Activated T-helper 2 cell treated with anti-CD3 and anti-CD28 coated beads, Interferon-gamma antibody, Interleukin-2, Interleukin-4, amounts not matched to agents 10 μg/mL and 5 μg/mL and 100 μg/mL, durations not matched to agents 14 hours and 24 hours and 36 hours (primary cell): ENCODE measurements at places on chromosomes 12 and 14. TPM values are rescaled to one million over a fixed set of nuclear protein-coding genes. Genes with fewer than 3 reads are reported as not detected.

- H3K27me3 ChIP-seq = no peaks in the 10 kb centered on the region
- H3K4me3 ChIP-seq = no peak overlapping the region
- H3K36me3 ChIP-seq = no peaks in the 10 kb centered on the region
- no peak overlapping the region for H3K27ac ChIP-seq
- H3K4me1 ChIP-seq = no peaks in the 10 kb centered on the region
These were observed 868.2 kb downstream of the C12orf50 start for GRCh38 chr12:87160848-87161601.

DNA sequence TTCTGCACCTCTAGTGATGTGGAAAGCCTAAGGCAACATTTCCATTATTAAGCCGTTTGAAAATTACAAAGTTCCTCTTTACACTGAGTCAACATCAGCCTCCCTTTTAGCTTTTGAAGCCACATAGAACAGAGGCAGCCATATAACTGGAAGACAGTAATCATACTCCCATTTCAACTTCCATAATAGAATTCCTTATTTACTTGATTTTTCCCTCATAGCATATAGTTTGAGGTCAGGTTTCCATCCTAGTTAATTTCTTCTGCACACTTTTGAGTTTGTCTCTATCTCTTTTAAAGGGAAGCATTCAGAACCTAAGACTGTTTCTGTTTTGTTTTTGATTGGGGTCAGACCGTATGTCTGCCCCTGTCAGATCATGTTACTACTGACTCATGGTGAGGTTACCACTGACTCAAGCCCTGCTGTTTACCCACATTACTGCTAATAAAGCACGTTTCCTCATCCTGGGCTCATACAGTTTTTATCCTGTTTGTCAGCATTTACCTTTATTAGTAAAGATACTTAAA lies 161.0 kb downstream of the SLC38A4 start:
- H3K4me3 ChIP-seq = no peak overlapping the region
- no peaks in the 10 kb centered on the region for H3K27me3 ChIP-seq
- peaks cover 6% of the 10 kb centered on the region for H3K36me3 ChIP-seq
- H3K4me1 ChIP-seq = peaks cover 35% of the 10 kb centered on the region
- DNase-seq = no peak

DNA sequence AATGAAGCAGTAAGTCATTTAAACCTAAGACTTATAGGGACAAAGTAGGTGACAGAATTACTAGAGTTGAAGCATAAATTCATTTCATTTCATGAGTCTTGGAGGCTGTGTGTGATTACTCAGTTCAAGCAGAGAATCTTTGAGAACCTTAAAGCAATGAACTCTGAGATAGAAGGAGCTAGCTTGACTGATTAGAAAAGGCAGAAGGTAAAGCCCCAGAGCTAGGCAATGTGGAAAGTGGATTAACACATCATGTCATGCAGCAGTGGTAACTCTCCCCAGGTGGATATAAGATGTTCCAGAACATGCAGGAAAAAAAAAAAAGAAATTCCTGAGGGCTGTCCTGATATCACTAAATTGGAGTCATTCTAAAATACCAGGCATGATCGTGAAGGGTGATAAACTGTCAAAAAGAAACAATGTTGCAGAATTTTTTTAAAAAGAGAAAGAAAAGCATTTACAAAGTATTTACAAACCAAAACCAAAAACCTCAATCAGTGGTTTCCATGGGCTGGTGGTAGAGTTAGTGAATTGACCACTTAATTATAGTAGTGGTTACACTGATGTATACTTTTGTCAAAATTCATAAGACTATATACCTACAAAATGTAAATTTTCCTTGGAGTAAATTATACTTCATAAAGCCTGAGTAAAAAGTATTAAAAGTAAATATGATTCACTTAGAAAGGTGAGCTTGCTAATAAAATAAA lies 12.7 kb upstream of the SLC16A7 start:
- DNase-seq = no peak
- no peak overlapping the region for H3K4me3 ChIP-seq
- H3K27ac ChIP-seq = peak overlapping the region; percentile 20
- peaks cover 30% of the 10 kb centered on the region for H3K4me1 ChIP-seq
- H3K36me3 ChIP-seq = peaks cover 3% of the 10 kb centered on the region
- H3K27me3 ChIP-seq = peaks cover 5% of the 10 kb centered on the region

DNA sequence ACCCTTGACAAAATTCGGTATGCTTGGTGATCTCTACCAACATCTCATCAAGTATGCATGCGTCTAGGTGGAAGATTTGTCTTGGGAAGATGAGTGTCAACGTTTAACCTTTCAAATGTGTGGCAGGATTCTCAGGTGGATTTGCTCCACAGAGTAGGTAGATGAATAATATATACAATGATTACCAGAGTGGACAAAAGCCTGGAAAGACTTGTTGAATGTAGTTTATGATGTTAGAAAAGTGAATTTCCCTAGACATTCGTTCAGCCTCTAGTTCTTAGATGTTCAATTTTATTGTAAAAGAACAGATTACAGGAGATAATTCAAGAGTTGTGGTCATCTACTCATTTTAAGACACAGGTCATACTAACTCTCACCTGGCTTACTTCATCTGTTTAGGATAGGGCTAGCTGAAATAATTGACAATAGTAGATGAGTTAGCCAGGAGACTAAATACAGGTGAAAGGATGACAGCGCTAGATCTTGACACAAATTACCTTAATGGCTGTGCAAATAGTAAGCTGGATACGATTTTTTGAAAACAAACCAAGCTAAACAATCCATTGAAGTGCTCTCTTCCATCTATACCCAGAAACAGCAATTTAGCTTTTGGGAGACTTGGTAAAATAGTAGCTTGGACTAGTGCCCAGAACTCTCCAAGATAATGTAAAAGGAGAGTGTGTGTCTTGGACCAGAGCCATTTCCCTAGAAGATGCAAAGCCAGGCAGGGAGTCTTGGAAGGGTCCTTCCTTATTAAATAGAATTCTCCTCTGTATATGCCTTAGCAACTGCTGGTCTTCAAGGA lies 168.0 kb downstream of the DACT1 start:
- no peak overlapping the region for H3K4me3 ChIP-seq
- no peaks in the 10 kb centered on the region for H3K27me3 ChIP-seq
- no peaks in the 10 kb centered on the region for H3K4me1 ChIP-seq
- no peak overlapping the region for H3K27ac ChIP-seq
- DNase-seq = no peak

DNA sequence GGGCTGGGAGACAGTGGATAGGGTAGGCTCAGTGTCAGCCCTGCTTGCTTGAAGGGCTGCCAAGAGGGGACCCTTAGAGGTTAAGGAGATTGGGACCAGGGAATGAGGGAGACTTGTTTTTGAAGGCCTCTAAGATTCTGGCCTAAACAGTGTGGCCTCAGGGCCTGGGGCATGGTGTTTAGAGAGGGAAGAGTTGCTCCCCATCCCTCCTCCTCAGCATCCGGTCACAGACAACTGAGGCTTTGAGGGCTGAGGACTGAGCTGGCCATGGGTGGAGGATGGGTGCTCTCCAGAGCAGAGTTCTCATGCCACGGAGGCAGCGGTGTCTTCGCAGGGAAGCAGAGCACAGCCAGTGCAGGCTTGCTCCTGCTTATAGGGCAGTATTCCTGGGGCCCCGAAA lies 49.4 kb downstream of the KRT80 start:
- peaks cover 3% of the 10 kb centered on the region for H3K4me1 ChIP-seq
- no peak overlapping the region for H3K27ac ChIP-seq
- H3K36me3 ChIP-seq = no peaks in the 10 kb centered on the region

GRCh38 chr12:44582521-44582920 lies 293.6 kb downstream of the NELL2 start:
- no peaks in the 10 kb centered on the region for H3K27me3 ChIP-seq
- no peaks in the 10 kb centered on the region for H3K4me1 ChIP-seq
- H3K27ac ChIP-seq = no peak overlapping the region
- H3K36me3 ChIP-seq = no peaks in the 10 kb centered on the region
- no peak for DNase-seq
- H3K4me3 ChIP-seq = no peak overlapping the region

- H3K36me3 ChIP-seq = no peaks in the 10 kb centered on the region
- no peaks in the 10 kb centered on the region for H3K27me3 ChIP-seq
- no peak for DNase-seq
- no peak overlapping the region for H3K27ac ChIP-seq
- H3K4me3 ChIP-seq = no peak overlapping the region
- no peaks in the 10 kb centered on the region for H3K4me1 ChIP-seq
These were observed 90.2 kb upstream of the SYT10 start for GRCh38 chr12:33529810-33530209.

DNA sequence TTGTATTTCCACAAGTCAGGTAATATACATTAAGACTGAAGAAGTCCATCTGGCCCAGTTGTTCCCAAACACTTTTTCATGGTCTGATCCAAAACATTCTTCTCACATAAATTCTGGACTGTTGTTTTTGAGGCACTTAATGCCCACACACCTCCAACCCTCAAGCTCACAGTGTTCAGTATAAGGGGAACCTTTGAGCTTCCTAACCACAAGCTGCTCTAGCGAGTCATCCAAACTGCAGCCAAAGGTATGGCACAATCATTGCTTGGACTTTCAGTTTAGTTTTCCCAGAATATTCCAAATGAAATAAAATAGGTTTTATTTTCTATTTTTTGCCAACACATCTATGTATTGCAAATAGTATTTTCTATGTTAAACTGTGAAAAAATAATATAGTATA lies 103.0 kb downstream of the PUS7L start:
- H3K27ac ChIP-seq = no peak overlapping the region
- H3K4me3 ChIP-seq = no peak overlapping the region
- H3K4me1 ChIP-seq = no peaks in the 10 kb centered on the region
- H3K36me3 ChIP-seq = no peaks in the 10 kb centered on the region
- no peaks in the 10 kb centered on the region for H3K27me3 ChIP-seq

GRCh38 chr14:56094076-56094475 lies 24.1 kb upstream of the PELI2 start:
- H3K27me3 ChIP-seq = peaks cover 2% of the 10 kb centered on the region
- no peak for DNase-seq
- no peaks in the 10 kb centered on the region for H3K36me3 ChIP-seq
- no peaks in the 10 kb centered on the region for H3K4me1 ChIP-seq
- no peak overlapping the region for H3K27ac ChIP-seq
- no peak overlapping the region for H3K4me3 ChIP-seq

DNA sequence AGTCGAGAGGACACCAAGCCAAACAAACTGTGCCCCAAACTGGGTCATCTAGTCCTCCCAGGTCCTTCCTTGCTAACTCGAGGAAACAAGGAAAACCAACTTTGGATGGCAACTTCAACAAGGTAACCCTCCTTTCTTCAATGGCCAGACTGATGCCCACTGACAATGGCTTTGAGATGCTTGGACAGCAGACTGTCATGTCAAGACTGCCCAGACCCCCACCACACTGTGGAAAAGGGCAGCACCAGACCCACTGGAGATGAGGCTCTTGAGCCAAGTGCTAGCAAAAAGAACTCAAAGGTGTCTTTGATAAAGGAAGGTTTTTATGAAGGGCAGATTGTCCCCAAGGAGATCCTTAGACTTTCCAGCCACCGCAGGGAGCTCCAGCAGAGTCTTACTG lies 9.0 kb upstream of the CDH24 start:
- H3K27me3 ChIP-seq = no peaks in the 10 kb centered on the region
- H3K36me3 ChIP-seq = peaks cover 85% of the 10 kb centered on the region
- H3K27ac ChIP-seq = no peak overlapping the region

DNA sequence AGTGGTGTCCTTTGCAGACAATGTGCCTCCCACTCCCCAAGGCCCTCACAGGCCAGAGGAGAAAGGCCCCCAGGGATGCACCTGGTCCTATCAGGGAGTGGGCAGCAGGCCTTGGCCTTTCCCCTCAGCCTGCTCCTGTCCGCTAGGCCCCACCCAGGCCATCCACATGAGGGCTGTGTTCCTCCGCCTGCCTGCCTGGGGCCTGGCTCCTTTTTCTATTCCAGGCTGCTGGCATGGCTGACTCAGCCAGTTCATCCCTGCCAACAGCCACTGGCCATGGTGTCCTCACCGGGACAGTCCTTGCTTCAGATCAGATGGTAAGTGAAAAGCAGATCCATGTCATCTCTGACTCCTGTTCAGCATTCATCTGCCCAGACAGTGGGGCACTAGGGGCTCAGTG lies 13.4 kb downstream of the ISM2 start:
- no peak overlapping the region for H3K27ac ChIP-seq
- H3K36me3 ChIP-seq = no peaks in the 10 kb centered on the region
- no peak for DNase-seq
- H3K27me3 ChIP-seq = no peaks in the 10 kb centered on the region
- no peaks in the 10 kb centered on the region for H3K4me1 ChIP-seq
- no peak overlapping the region for H3K4me3 ChIP-seq

- DNase-seq = peak; percentile 88
- H3K4me3 ChIP-seq = peak within 1 kb of the TSS; percentile 98
- peak within 1 kb of the TSS; percentile 99 for H3K27ac ChIP-seq
- peaks cover 39% of the 10 kb centered on the region for H3K4me1 ChIP-seq
- no peaks in the 10 kb centered on the region for H3K27me3 ChIP-seq
These were observed at the start of gene PRIM1 for GRCh38 chr12:56751712-56752598. PRIM1 (minus strand) TSS chr12:56752323; CDS start chr12:56752298, 25 bp downstream.

DNA sequence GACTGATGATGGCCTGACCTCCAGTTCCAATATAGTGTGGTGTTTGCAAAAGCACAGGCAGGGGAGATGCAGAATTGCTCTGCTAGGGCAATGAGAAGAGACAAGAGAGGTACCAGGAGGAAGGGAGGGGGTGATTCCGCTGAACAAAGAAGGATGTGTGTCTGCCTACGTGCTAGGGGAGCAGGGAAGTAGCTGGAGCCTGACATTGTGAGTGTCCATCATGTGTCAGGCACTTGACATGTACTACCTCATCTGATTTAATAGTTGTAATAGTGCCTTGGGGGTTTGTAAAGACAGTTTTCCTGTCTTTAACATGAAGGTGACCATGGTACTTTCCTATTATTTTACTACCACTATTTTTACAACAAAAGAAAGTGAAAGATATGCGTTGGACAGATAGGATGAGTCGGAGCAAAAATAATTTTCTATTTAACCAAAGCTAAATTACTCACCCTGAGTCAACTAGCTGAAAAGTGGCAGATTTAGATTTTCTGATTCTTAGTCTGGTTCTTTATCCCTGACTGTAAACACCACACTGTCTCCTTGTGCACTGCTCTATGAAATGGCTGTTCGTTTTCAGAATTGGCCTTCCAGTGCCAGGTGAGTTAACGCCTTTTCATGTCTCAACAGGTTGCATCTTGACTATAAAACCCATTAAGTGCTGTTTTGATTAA lies 33.7 kb upstream of the TEAD4 start:
- peaks cover 4% of the 10 kb centered on the region for H3K4me1 ChIP-seq
- no peaks in the 10 kb centered on the region for H3K27me3 ChIP-seq
- no peak overlapping the region for H3K27ac ChIP-seq

DNA sequence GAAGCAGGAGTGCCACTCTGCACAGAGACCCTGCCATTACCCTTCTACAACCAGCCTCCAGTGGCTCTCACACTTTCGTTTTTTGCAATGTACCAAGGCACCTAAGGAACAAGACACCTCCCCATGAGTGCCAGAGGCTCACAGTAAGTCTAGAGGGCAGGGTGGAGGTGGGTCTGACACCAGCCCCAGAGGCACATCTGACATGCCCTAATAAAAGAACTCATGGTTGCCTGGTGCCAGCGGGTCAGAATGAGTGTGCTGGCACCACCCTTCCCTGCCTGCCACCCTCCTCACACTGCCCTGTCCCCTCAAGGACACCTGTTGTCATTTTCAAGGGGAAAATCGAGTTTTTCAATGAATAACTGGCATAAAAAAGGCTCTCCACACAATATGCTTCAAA lies 161.2 kb downstream of the FOXN3 start:
- H3K36me3 ChIP-seq = peaks cover 36% of the 10 kb centered on the region
- H3K27ac ChIP-seq = no peak overlapping the region
- peaks cover 4% of the 10 kb centered on the region for H3K4me1 ChIP-seq
- DNase-seq = no peak
- no peaks in the 10 kb centered on the region for H3K27me3 ChIP-seq
- no peak overlapping the region for H3K4me3 ChIP-seq

The RNASE1 gene
- not detected in 2 replicates for total RNA-seq

The MYO1A gene
- 2.4 and 4.2 TPM in 2 replicates for total RNA-seq

The MEG3 gene
- not detected in 2 replicates for total RNA-seq

The GLIPR1 gene
- total RNA-seq = 7.4 and 7.6 TPM in 2 replicates

The PLBD1 gene
- total RNA-seq = not detected in 2 replicates

The PZP gene
- total RNA-seq = not detected in 2 replicates

The PTPRB gene
- not detected in 2 replicates for total RNA-seq

The RND1 gene
- total RNA-seq = 3.5 and 4.7 TPM in 2 replicates

The NANOG gene
- not detected in 2 replicates for total RNA-seq

The CCDC175 gene
- total RNA-seq = not detected in 2 replicates

The KCNJ8 gene
- not detected in 2 replicates for total RNA-seq
